ENCODE measurements at places on chromosomes 16 and 17.

- no peak for DNase-seq
Observed at GRCh38 chr17:56914581-56915273, 878 bp upstream of the TRIM25 start.

- DNase-seq = no peak
Observed at GRCh38 chr17:73953206-73954033, 250.1 kb upstream of the RPL38 start.

DNA sequence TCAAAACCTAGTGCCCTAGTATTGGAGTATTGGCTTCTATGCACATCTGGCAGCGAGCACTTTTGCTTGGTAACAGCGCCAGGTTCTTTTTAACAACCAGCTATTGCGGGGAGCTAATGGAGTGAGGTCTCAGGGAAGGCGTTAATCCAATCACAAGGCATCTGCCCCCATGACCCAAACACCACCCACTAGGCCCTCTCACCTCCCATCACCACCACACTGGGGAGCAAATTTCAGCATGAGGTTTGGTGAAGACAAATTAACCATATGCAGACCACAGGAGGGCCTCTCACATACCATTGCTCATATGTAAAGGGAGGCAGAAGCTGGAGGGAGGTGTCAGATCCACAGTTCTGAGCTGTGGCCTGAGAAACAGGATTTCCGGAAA is 893 bp upstream of the ODF4 start:
- no peak for DNase-seq

- no peak for DNase-seq
Observed at GRCh38 chr17:81814748-81815645, 11.0 kb downstream of the GCGR start.

DNA sequence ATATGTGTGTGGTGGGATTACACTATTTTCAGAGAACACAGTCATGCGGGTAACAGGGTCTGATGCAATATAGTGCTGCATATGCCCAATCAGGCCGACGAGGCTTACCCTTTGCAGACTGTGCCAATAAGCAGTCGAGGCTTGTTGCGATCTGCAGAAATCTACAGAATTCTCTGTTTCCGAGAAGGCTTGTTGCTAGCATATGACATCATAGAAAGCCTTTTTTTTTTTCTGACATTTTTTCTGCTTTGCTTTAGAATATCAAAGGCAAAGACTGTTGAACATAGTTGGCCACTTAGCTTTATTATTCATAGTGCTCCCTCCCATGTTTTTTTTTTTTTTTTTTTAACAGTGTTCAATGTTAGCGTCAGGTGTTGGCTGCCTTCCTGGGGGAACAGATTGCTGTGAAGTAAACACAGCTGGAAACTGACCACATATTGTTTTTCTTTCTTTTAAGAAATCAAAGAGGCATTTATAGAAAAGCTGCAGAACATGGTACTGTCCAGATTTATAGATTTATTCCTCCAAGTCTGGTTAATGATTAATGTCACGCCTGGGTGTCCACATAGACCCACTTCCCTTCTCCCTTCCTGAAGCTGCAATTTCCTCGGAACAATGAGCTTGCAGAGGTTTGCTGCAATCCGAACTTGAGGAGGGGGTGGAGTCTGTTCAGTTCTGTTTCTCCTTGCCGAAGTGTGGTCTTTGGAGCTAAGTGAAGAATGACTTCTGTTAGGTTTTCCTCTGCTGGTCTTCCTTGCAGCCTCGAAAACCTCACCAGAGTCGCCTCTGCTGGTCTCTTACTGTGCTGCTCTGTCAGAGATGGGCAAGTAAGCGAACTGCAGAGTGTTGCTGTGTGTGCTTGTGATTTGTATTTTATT is 87.3 kb downstream of the MAP2K6 start:
- no peak for DNase-seq

GRCh38 chr17:77140878-77141767 is at the start of gene SEC14L1:
SEC14L1 (plus strand) TSS chr17:77140969; CDS start chr17:77143597, 2,628 bp downstream.
- DNase-seq = no peak

- no peak for DNase-seq
Observed at GRCh38 chr16:78184238-78185183, 85.1 kb downstream of the WWOX start.

GRCh38 chr17:58572846-58573245 is 58.4 kb upstream of the MTMR4 start:
- no peak for DNase-seq

GRCh38 chr16:30449116-30449435 is 3.4 kb upstream of the SEPHS2 start:
- no peak for DNase-seq

DNA sequence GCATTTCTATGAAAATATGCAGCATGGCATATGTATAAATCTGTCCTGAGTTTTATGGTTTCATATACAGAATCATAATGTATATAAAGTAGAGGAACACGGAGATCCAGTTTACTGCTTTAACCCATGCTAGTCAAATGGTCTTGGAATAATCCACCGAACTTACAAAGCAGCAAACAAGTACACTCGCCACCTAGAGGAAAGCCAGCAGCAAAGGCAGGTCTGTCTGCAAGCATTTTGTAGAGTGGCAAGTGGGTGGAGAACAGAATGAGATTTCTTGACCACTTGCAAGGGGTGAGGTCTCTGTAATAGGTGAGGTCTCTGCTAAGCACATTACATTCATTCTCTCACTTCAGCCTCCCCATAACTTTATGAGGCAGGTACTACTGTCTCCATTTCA is 308.3 kb downstream of the CA10 start:
- DNase-seq = no peak

- DNase-seq = no peak
Observed at GRCh38 chr16:85665929-85666328, 22.8 kb downstream of the GINS2 start.

- DNase-seq = no peak
Observed at GRCh38 chr17:18910881-18911280, 41.1 kb upstream of the SLC5A10 start.

DNA sequence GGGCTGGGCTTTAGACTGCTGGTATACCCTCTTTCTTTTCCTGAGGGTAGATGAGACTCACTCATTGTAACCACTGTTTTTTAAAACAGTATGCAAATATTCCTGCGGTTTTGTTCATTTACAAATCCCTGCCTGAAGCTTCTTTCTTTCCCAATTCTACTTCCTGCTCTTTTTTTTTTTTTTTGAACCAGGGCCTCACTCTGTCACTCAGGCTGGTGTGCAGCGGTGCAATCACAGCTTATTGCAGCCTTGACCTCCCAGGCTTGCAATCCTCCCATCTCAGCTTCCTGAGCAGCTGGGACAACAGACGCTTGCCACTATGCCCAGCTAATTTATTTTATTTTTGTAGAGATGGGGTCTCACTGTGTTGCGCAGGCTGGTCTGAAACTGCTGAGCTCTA is 8.0 kb upstream of the SULT1A1 start:
- DNase-seq = no peak

DNA sequence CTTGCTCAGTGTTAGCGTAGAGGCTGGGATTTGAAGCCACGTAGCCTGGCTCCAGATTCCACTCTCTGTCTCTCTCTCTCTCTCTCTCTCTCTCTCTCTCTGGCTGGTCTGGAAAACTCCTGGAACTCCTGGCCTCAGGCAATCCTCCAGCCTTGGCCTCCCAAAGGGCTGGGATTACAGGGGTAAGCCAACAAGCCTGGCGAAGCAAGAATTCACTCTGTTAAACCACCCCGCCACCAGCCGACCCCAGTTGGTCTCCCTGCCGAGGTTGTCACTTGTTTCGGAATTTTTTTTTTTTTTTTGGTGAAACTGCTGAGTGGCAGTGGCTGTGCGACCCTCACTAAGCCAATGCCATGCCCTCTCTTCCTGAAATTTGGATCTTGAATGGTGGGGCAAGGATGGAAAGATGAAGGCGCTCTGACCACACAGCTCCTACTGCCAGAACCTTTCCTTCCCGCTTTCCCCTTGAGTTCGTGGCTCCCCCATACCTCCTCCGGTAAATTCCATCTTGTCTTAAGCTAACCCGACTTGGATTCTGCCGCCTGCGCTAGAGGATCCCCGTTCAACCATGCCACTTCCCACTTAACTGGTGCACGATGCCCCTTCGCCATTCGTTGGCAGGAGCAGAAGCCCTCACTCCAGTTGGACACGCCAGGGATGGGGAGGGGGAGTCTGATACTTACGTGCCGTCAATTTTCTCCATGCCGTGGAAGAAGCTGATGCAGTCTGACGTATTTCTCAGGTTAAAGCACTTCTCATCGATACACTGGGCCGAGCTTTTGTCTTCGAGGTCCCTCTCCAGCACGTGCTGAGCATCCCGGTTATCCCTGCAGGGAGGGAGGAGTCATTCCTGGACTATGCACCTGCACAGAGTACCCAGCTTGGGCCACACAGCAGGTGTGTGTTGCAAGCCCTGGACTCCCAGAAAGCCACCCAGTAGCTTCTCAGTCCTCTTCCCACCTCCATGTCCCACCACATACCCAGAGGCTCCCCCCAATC is 13.1 kb downstream of the TEKT5 start:
- no peak for DNase-seq

GRCh38 chr16:54487933-54488332 is 201.3 kb upstream of the IRX3 start:
- no peak for DNase-seq

GRCh38 chr16:71937868-71938510 is 42.7 kb downstream of the IST1 start:
- DNase-seq = no peak

- DNase-seq = no peak
Observed at GRCh38 chr16:24612656-24613055, 73.3 kb downstream of the RBBP6 start.

DNA sequence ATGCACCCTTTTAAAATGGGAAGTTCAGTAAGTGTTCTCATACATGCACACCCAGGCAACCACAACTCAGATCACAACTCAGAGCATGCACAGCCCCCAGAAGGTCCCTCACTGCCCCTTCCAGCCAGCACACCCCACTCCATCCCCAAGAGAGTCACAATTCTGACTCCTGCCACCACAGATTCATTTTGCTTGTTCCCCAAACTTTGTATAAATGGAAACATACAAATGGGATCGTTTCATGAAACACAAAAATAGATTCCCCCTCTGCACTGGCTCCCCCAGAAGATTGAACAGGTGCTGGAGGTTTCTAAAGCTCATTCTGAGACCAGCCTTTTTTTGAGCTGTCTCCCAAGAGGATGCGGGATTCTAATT is 3.3 kb upstream of the TNFRSF13B start:
- DNase-seq = no peak

DNA sequence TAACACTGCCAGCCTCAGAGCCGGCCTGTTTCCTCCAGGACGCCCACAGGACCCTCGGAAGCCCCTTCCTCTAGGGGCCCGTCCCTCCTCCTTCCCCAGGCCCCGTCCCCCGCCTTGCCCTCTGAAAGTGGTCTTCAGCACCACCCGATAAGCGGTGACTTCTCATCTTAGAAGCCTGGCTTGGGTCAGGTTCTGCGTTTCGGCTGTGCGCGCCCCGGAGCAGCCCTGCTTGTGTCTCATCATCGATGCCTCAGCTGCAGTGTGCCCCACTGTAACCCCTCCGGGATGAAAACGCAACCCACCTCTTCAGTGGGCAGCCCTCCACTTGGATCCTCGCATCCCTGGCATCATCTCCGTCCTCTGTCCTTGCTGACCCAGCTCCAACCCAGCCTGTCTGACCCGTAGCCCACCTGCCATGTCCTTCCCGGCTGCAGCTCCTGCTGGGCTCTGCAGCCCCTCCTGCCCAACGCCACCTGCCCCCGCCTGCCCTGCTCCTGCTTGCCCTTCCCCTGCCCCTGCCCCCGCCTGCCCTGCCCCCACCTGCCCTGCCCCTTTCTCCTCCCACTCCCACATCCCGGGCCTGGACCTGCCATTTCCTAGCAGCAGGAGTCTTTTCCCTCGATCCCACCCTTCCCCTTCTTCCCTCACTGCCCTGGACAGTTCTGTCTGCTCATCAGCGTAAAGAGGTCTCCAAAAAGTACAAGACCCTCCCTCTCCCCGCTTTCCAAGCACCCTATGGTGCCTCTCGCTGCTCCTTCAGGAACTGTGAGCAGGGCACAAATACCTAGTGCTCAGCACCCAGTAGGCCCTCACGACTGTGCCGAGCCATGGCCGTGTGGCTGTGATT is 112.5 kb upstream of the CHMP6 start:
- no peak for DNase-seq

- DNase-seq = no peak
Observed at GRCh38 chr16:55491691-55492090, 12.7 kb downstream of the MMP2 start.

GRCh38 chr16:67546761-67547422 is 15.4 kb upstream of the CTCF start:
- peak; percentile 44 for DNase-seq

DNA sequence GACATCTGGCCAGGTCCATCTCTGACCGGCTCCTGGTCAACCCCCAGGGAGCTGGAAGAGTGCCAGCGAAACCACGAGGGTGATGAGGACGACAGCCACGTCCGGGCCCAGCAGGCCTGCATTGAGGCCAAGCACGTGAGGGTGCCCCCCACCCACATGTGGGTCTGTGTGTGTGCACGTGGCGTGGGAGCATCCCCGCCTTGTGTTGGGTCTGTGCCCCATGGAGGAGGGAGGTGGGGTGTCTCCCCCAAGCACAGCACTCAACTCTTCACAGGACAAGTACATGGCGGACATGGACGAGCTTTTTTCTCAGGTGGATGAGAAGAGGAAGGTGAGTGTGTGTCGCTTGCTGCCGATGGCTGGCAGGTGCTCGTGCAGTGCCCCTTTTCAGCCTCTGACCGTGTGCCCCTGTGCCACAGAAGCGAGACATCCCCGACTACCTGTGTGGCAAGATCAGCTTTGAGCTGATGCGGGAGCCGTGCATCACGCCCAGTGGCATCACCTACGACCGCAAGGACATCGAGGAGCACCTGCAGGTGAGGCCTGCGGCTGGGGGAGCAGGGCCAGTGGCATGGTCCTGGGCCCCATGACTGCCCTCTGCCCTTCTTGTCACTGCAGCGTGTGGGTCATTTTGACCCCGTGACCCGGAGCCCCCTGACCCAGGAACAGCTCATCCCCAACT is 1.7 kb downstream of the STUB1 start:
- no peak for DNase-seq

- no peak for DNase-seq
Observed at GRCh38 chr16:47363761-47364160, 97.1 kb downstream of the ITFG1 start.

GRCh38 chr16:739560-740458 is 988 bp downstream of the CIAO3 start:
- DNase-seq = no peak

- DNase-seq = no peak
Observed at GRCh38 chr17:78226759-78227454, 4.5 kb upstream of the TMEM235 start.

DNA sequence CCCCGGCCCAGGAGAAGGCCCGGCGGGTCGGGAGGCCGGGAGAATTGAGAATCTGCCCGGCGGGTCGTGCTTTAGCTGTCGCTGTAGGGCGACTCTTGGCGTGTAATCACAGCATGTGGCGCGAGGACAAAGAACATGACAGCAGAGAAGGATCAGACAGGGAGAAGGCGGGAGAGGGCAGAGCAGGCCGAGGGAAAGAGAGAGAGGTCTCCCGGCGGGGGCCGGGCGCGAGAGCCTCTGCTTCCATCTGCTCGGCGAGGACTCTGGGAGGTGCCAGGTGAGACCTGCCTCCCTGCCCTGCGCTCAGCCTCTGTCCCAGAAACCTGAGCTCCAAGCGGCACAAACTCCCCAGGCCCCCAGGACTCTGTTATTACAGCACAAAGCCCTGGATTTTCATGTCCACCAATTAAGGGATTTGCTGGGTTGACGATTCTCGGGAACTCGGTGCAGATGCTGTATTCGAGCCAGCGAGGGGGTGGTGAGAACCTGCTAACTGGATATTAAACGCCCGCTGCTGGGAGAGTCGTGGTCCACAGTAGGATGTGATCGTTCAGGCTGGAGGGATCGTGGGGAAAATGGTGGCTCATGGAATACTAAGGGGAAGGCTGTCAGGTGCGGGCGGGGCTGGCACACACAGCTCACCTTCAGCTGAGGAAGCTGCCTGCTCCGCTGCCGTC is 172.0 kb upstream of the CIBAR2 start:
- DNase-seq = no peak

GRCh38 chr17:1362065-1362848 is 37.8 kb downstream of the YWHAE start:
- no peak for DNase-seq

Data from GDM1 (cell line).